ENCODE measurements at places on chromosomes 7 and 10. TPM values are rescaled to one million over a fixed set of nuclear protein-coding genes. Genes with fewer than 3 reads are reported as not detected.

RBP4 gene
- total RNA-seq = not detected

MKX gene
- total RNA-seq = 15.3 TPM

ZNF800 gene
- total RNA-seq = 37.3 TPM

PLA2G12B gene
- total RNA-seq = not detected

DOCK4 gene
- total RNA-seq = 18.1 TPM

ANKRD30A gene
- not detected for total RNA-seq

C10orf62 gene
- total RNA-seq = not detected

NODAL gene
- total RNA-seq = not detected
